Amniotic epithelial cell (primary cell): ENCODE measurements at places on chromosomes 11 and 22.

- DNase-seq, result no peak
These were observed 7.9 kb upstream of the APLNR start for GRCh38 chr11:57244911-57245310.

GRCh38 chr22:49730656-49731055, 97.0 kb downstream of the BRD1 start:
- no peak for DNase-seq

DNA sequence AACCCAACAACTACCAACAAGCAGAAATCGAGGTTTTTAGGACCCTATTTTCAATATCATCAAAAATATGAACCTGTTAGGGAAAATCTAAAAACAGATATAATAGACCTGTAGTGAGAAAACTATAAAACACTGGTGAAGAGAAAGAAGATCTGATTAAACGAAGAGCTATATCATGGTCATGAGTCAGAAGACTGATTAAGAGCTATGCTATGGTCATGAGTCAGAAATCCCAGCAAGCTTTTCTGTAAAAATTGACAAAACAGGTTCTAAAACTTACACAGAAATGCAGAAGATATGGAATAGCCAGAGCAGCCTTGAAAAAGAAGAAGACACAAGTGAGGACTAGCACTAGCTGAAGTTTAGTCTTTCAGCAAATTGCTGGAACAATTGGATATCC, 345.0 kb downstream of the TBC1D22A start:
- peak; percentile 90 for DNase-seq

DNA sequence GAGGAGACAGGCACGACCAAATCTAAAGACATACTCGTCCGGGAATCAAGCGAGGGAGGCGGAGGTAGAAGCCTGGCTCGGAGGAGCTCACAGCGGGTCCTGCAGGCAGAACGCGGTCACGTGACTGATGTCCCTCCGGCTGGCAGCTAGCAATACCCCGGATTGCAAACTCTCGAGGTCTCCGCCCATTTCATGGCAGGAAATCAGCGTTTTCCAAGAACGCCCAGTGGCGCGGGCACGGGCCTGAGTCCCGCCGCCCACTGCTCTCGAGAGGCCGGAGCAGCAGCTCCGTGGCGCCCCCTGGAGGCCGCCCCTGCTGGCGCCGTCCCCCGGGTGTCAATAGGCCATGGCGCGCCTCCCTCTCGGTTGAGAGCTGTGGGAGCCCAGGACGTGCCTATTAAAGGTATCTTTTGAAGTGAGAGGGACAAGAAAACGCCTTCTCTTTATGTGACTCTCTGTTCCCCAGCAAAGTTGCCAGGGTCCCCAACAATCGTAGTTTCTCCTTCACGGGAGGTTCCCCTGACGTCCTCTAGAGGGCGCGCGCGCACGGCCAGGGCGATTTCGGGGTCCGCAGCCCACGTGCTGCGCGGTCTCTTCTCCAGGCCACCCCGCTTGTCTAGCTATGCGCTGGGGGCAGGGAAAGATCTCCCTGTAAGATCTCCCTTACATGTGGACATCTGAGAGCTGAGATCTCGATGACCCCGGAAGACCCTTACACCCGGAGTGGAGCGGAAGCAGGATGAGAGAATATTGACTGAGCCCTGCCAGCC, 37.3 kb upstream of the RBFOX2 start:
- DNase-seq, result peak; percentile 88

GRCh38 chr22:49333206-49333605, 494.5 kb downstream of the BRD1 start:
- DNase-seq, result no peak
